Cortex of kidney (tissue), 1 donor: ENCODE measurements at places on chromosomes 2 and 18.

DNA sequence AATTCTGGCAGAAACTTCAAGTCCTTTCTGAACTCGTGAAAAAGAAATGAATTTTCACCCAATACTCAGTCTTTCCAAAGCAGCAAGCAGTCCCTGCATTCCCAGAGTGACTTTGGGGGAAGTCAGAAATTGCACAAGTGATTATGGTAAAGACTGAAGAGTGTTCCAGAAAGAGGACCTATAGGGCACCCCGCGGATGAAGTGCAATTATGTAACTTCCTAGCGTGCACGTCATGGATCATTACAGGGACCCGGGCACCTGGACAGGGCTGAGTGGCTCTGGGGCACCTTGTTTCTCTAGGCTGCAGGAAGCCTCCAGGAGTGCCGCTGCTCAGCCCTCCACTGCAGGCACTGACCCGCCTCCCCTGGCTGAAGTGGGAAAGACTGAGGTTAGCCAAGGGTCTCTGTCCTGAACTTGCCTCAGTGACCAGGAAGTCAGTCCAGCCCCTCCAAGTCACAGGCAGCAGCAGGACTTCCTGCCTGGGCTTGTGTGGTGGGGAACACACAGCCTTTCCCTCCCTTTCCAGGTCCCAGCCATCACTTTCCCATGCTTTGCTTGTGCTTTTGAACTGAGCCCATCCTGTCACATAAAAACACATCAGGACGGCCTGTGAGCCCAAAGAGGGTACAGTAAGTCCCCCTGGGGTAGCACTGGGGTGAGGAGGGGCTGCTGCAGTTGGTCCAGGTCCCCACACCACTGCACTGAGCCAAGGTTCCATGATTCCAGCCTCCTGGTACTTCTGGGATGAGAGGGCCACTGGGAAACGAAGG lies 19.8 kb downstream of the TMEM185B start:
- no peak for DNase-seq

- no peak for DNase-seq
These were observed 139.4 kb upstream of the SERTAD2 start for GRCh38 chr2:64792995-64793639.

- no peak for DNase-seq
These were observed 258.9 kb downstream of the NAPG start for GRCh38 chr18:10784596-10785202.

DNA sequence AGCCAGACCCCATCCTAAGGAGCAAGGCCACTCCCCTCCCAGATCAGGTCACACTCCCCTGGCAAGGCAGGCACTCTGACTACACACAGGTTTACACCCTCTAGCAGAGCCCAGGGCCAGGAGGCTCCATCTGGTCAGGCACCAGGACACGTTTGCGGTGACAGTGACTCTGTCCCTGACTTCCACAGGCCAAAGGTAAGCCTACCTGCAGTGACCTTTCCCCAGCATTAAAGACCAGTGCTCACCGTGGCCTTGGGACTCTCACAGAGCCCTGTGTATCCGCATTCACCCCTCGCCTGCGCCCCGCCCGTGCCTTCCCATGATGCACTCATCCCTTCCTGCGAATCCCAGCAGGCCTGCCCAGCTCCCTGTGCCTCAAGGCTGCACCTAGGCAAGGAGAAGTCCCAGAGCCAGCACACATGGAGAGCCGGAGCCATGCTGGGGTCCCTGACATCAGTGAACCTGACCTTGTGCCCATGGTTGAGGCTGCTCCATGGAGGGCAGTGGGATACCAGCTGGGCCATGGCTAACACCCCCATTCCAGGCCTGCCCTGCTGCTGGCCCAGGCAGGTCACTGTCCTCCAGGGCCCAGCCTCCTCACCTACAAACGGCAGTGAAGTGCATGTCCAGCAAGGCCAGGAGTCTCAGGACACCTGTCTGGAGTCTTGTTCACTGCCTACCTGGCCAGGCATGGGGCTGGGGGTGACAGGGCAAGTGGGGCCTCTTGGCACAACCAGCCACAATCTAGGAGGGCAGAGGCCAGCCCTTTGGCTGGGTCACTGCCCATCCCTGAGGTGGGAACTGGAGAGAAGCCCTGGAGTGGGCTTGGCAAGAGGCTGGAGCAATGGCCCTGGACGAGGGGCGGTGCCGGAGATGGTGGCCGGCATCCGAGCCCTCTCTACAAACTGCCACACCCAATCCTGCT lies 3.0 kb downstream of the NEURL3 start:
- DNase-seq, result no peak

DNA sequence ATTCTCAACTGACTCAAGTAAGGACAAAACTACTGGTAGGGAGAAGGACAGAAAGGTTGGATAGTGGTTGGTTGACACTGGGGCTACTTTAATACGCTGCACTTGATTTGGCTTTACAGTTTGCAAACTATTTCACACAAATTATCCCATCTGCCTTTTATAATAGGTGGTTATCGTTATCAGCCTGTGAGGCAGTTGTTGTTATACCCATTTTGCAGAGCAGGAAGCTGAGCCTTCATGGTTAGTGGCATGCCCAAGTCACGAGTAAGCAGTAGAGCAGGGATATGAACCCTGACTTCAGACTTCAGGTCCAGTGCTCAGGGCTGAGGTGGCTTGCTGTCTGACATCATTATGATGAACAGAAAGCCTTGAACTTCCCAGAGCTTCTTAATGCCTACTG lies 5.3 kb downstream of the CTIF start:
- no peak for DNase-seq

DNA sequence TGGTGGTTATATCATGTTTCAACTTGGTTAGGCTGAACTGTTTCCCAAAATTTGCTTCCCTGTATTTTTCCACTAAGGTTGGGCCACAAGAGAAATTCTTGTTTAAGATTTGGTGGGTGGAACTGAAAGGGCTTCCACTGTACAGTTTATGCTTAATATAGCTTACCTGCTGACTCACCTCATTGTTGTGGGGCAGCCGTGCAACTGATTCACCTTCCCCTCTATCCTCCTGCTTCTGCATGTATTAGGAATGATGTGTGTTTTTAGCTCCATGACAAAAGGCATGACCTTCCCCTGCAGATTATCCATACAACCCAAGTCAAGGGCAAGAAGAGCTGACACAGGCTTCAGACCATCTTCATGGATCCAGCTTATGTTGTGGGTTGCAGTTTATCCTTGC lies 98.4 kb upstream of the GULP1 start:
- no peak for DNase-seq

GRCh38 chr18:45326505-45326904 lies 288.8 kb upstream of the SLC14A2 start:
- DNase-seq, result no peak

GRCh38 chr2:43944915-43945314 lies 50.9 kb downstream of the LRPPRC start:
- DNase-seq, result no peak
